ENCODE measurements at places on chromosomes 7 and 10.

DNA sequence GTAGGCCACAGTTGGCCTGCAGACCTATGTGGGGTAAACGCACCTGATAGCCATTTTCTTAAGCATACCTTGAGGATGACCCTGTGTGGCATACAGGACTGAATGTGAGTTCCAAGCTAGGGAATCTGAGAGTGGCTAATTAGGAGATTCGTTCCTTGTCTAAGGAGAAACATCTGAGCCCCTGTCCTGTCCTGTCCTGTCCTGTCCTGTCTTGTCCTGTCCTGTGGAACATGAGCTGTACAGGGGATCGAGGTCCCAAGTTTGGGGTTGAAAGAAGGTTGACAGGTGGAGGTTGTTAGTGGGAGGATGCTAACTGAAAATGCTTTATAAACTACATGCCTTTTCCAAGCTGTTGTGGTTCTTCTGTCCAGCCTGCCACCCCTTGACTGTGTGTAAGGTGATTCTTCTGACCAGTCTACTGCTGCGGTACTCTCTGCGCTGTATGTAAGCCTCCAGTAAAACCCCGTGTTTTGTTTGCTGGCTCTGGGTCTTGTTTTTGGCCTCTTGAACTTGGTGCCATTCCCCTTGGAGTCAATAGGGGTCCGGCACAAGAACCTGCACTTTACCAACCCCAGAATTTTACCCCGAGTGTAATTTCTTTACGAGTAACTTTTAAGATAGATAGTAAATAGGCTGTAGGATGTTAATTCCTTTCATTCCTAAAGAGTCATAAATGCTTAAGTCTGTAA lies 26.4 kb downstream of the ZNRF2 start:
- DNase-seq, result no peak

DNA sequence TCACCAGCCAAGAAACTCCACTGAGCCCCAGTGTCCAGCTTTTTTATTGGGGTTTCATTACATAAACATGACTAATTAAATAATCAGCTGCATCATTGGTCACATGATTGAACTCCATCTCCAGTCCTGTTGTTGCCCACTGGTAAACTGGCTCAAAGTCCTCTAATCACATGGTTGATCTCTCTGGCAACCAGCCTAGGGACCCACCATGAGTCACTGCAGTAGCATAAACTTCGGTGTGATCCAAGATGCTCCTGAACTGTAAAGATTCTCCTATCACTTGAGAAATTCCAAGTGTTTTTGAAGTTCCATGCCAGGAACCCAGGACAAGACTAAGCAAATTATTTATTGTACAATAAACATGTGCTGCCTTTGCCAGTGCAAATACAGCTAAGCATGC lies 130.4 kb upstream of the AUTS2 start:
- no peak for DNase-seq

- no peak for DNase-seq
Observed at GRCh38 chr7:123787220-123788007, 38.6 kb upstream of the WASL start.

DNA sequence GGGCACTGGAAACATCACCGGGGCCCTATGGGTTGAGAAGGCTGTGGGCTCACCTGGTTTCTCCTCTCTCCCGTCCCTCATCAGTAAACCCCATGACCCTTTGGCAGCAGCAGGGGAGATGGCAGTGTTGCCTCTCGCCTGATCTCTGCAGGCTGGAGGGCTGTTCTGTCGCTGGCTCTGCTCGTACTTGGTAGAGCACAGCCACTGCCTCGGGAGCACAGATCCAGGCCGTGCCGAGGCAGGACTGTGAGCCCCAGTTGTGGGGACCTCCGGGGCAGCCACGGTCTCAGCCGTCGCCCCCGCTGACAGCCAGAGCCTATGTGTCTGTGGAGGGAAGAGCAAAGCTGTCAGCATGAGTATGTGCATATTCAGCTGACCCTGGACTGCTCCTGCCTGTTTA lies 94.9 kb downstream of the PTPRE start:
- DNase-seq, result no peak

DNA sequence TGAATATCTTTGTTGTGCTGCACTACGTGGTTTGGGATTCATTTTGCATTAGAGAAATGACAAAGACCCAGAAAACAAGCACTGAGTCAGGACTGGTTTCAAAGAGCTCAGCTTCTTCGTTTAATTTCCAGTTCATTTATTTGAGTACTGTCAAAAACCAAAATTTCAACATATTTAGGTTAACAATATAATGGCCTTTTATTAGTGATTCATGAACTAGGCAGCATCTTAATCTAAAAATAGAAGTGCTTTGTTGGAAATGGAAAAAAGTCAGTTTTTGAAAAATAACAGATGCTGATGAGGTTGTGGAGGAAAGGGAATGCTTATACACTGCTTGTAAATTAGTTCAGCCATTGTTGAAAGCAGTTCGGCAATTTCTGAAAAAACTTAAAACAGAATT lies 856.4 kb downstream of the LRMDA start:
- DNase-seq, result no peak

DNA sequence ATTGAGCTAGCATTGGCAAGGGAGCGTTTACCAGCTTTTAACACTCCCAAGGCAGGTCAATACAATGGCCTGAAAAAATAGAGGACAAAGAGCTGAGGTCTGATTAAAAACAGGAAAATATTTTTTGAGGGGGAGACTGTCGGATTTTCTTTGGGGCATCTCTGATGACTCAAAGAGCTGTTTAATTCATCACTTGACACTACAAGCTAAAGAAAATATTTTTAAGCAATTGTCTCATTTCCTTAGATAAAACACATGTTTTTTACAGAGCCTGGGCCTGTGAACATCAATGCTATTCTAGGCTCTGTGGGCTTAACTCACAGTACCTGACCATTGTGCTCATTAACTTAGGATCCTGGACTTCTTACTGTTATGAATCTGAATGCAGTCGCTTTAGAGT lies 100.8 kb downstream of the NRP1 start:
- DNase-seq, result no peak

- DNase-seq, result no peak
Observed at GRCh38 chr10:62001898-62002297, 100.4 kb downstream of the ARID5B start.

DNA sequence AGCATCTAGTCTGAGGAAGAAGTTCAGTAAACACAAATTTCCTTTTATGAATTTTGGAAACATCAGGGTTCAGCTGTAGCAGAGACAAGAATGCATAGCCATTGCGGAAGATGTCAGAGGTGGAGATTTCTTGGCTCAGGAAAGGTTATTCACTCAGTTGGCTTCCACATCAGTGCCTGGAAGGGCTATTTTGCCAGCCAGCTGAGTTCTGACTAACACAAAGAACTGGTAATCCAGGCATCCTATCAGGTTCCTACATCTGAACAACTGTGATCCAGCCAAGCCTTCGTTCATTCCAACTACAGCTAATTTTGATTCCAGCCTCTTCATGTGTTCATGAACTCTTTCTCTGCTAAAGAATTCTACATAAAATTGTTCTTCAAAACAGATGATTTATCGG lies 965.6 kb downstream of the XPNPEP1 start:
- no peak for DNase-seq

Data from iris pigment epithelial cell (primary cell).